ENCODE measurements at places on chromosomes 5 and 9.

DNA sequence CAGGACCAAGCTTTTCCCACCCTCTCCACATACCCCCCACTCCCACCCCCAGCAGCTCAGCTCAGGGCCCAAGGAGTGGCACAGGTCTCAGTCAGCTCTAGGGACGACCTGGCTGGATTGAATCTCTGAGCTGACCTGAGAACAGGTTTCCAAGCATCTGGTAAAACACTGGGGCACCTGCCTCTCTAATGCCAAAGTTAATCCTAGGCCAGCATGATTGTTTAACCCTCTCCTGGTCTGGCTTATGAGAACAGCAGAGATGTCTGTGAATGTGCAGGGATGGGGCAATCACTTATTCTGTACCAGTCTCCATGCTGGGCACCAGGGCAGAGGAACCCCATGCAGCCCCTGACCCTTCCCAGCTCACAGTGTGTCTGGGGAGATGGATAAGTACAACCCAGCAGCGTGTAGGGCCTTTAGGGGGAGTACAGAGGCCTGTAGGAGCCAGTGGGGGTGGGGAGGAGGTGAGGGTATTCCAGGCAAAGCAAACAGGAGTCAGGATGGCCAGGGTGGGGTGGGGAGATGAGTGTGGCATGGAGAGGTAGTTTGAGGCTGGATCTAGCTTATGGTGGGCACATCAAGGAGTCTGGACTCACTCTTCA, 678 bp upstream of the KIF12 start:
- DNase-seq, result no peak

DNA sequence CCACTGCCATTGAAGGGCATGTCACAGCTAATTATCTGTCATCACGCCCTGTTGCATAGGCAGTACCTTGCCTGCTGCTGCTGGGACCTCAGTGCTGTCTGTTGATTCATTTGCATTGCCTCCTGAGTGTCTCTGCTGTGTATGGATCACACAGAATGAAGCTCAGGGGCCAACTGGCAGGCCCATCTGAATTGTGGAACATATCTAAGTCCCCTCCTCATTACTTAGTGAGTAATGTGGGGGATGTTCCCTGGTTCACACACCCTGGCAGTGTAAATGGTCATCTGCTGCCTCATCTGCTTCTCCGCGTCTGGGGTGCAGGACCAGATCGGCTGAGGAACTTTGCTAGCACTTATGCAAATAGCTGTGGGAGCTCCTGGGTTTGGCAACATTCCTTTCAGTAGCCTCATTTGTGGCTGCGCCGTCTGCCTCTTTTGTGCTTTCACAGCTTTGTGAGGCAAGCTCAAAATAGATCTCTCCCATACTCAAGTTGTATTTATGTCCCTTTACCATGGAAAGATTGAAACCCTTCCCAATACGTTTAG, 25.4 kb downstream of the TYRP1 start:
- DNase-seq, result peak; percentile 57

DNA sequence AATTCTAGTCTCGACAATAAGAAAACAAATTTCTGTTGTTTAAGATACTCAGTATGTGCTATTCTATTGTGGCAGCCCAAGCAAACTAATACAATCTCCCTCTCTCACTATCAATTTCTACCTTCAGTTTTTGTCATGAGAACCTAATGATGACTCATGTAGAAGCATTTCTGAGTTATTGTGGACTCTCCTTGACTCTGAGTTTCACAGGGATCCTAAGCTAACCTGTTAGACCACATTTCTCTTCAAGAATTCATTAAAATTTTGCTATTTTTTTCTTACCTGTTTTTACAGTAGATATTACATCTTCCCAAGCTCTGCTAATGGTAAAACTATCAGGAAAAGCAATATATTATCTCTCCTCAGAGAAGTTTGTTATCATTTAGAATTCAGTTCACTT, 599.1 kb upstream of the TYRP1 start:
- DNase-seq, result no peak

DNA sequence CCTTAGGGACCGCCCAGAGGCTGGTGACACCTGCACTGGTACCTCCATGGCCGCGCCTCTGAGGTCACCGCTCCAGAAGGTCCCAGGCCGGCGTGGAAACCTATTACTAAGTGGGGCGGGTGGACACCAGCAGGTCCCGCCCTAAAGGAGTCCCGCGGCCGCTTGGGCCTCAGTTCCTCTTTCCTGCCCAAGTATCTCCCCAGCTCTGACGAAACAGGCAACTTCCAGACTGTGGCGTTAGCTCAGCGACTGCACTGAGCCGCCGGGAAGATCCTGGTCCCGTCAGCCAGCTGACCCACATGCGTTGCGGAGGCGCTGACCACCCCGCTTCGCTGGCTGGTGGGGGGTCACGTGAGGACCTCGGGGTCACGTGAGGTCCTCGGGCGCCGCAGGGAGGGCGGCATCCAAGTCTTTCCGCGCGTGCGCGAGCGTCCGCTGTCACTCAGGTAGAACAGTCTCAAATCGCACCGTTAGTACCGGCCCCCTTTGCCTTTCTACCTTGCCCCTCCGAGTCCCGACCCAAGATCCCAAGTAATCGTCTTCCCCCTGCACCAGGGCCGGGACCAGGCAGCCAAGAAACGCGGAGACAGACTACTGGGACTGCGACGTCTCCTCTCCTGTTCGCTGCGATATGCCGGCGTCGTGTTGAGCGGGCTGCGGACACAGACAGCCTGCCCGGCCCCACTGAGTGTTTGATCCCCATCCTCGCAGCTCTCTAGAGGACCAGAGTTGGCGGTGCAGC, 53.7 kb upstream of the KDM4C start:
- peak; percentile 51 for DNase-seq

- no peak for DNase-seq
These were observed 508.0 kb upstream of the TNC start for GRCh38 chr9:115625954-115626353.

DNA sequence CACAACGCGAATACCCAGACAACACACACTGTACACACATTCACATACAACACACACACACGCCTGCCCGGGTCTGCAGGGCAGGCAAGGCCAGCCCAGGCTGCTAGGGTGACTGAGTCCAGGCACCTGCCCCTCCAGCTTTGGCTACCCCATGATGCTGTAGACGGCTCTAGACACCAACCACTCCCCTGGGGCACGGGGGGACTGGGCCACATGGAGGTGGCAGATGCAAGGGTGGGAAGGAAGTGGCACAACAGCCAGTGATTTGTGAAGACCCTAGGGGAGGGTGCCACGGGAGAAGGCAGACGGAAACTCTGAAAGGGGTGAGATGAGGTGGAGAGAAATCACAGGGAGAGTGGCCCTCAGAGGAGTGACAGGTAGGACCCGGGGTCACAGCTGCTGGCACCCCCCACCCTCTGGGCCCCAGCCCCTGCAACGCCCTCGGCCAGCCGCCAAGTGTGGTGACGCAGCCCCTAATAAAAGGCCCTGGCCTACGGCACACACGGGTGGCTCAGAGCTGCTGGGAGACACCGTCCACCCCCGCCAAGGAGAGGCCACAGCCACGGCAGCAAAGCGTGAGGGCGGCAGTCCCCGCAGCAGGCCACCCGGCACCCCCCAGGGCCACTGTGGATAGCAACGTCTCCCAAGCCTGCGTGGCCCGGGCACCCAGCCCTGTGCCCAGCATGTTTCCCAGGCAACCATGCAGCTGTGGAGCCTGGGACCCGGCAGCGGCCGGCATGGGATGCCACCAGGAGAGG, 6.6 kb upstream of the CCDC187 start:
- no peak for DNase-seq

GRCh38 chr9:126638571-126639132, 24.9 kb downstream of the LMX1B start:
- DNase-seq, result no peak

DNA sequence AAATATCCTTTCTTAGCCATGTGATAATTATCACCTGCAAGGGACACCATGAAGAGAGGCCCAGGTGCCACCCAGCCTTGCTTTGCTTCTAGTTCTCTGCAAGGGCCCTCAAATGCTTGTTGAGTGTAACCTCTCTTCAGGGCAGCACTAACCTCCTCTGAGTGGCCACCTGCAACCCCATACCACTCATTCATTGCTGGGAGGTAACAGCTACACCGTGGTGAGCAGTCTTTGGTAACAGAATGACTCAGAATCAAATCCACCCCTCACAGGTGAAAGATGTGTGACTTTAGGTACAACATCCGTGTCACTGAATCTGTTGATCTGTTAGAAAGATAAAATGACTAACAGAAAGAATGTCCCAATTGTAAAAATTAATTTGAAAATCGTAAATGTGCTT, 365.1 kb upstream of the TRPC7 start:
- no peak for DNase-seq

- DNase-seq, result no peak
These were observed 228.3 kb downstream of the ARHGAP26 start for GRCh38 chr5:142998316-142999020.

- peak; percentile 77 for DNase-seq
These were observed 76.9 kb upstream of the IL17B start for GRCh38 chr5:149455889-149456409.

DNA sequence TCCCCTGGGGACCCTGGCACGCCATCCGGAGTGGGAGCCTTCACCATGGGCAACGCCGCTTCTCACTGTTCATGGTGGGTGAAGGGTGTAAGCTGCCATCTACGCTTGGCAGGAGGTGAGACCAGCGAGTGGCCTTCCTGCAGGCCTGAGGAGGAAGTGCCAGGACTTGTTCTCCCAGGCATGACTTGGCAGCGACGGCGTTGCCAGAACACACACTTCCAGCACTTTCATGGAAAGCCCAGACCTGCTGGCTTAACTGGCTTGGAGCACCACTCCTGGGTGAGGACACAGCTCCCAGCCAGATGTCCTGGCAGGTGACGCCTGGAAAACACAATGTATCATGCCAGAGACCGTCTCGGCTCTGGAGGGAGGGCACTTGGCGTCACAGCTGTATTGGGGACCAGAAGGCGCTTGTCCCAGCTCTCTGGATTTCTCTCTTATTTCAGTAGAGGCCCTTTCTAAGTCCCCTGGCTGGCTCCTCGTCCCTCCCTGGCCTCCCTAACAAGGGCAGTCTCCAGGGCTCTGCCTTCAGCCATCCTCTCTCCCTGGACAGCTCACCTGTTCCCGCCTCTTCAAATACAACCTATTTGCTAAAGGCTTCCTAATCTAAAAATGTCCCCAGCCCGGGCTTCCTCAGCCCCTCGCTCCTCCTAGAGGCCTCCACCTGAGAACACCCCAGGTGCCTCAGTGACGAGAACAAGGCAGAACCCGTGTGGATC, 188.3 kb downstream of the OLFM1 start:
- no peak for DNase-seq

DNA sequence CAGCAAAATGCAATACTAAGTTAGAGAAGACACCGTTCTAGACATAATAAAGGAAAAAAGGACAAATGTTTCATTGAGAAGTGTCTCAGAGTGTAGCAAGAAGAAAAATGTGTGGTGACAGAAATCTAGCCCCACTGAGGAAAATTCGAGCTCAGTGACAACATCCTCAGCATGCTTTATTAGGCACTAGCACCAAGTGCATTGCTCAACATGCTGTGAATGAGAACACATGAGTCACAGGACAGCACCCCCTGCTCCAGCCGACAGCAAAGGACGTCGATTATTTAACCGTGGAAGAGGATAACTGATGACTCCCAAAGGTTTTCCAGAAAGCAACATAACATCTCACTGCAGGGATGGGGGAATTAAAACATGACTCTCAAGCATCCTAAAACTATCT, 182.7 kb downstream of the GNAQ start:
- DNase-seq, result peak; percentile 88

DNA sequence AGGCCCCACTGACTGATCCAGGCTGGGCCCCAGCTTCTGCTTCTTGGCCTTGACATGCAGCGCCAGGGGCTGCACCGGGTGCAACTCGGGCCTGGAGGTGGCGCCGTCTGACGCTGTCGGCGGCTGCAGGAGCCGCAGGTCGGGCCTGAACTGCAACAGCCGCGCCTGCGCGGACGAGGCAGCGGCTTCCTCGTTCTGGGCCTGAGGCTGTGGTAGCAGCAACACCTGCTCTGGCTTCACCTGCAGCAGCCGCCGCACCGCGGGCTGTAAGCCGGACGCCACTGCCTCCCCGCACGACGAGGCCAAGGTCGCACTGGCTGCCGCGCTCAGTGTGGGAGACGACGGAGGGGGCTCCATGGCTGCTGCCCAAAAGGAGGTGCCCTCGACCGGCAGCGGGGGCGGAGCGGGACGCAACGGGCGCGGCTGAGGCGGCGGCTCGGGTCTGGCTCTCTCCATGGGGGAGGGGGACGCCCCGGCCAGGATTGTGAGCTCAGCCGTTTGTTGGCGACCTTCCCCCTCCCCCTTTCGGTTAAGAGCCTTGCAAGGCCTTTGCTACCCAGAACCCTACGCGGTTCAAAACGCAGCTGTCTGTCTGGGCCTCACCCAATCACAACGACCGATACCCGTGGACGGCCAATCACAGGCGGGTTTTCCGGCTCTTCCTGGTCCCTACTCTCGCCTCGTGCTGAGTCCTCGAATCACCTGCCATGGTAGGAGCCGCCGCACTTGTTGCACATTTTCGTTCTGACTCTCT, 438 bp downstream of the SOX30 start:
- no peak for DNase-seq

- no peak for DNase-seq
These were observed 122.9 kb downstream of the BASP1 start for GRCh38 chr5:17340379-17340778.

GRCh38 chr5:2857837-2858236, 106.4 kb upstream of the IRX2 start:
- DNase-seq, result no peak

DNA sequence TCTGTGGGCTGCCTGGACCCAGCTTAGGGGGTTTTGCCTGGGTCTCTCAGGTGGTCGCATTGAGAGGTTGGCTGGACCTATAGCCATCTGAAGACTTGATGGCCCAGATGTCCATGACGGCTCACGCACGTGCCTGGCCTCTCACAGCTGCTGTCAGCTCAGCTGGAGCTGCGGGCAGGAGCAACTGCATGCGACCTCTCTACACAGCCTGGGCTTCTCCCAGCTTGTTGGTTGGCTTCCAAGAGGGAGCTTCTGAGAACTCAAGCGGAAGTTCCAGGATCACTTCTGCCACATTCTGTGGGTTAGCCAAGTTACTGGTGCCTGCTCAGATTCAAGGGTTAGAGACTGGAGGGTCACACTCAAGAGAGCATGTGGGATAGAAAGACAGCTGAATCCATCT, 99.2 kb downstream of the DAPK1 start:
- no peak for DNase-seq

DNA sequence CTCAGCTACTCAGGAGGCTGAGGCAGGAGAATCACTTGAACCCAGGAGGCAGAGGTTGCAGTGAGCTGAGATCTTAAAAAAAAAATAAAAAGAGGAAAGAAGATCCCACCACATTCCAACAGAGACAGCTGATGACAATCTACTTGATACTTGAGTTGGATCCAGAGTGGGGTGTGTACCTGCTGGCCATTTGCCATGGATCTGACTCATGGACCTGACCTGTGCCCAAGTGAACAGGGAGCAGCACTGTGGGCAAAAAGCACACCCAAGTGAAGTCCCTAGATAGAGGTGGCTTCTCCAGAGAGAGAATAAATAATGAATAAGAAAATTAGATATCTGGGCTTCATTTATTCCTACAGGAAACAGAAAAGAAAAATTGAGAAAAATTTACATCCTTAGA, 81.2 kb upstream of the MIER3 start:
- no peak for DNase-seq
